ENCODE measurements at places on chromosomes 3 and 15. TPM values are rescaled to one million over a fixed set of nuclear protein-coding genes. Genes with fewer than 3 reads are reported as not detected.

GRCh38 chr3:110813541-110813940 lies 258.1 kb upstream of the NECTIN3 start:
- no peak overlapping the region for H3K27ac ChIP-seq
- DNase-seq = no peak

- H3K27ac ChIP-seq = no peak overlapping the region
- H3K4me3 ChIP-seq = no peak overlapping the region
- no peaks in the 10 kb centered on the region for H3K27me3 ChIP-seq
- no peaks in the 10 kb centered on the region for H3K36me3 ChIP-seq
Observed at GRCh38 chr3:130661140-130661891, 85.3 kb downstream of the PIK3R4 start.

GRCh38 chr3:138359148-138359918 lies 11.0 kb downstream of the MRAS start:
- no peaks in the 10 kb centered on the region for H3K36me3 ChIP-seq
- no peak for DNase-seq
- H3K27ac ChIP-seq = no peak overlapping the region

GRCh38 chr3:147945968-147946519 lies 536.9 kb downstream of the ZIC1 start:
- H3K4me3 ChIP-seq = peak overlapping the region; percentile 11
- peak overlapping the region; percentile 3 for H3K27ac ChIP-seq
- H3K36me3 ChIP-seq = no peaks in the 10 kb centered on the region
- no peak for DNase-seq
- no peaks in the 10 kb centered on the region for H3K27me3 ChIP-seq

DNA sequence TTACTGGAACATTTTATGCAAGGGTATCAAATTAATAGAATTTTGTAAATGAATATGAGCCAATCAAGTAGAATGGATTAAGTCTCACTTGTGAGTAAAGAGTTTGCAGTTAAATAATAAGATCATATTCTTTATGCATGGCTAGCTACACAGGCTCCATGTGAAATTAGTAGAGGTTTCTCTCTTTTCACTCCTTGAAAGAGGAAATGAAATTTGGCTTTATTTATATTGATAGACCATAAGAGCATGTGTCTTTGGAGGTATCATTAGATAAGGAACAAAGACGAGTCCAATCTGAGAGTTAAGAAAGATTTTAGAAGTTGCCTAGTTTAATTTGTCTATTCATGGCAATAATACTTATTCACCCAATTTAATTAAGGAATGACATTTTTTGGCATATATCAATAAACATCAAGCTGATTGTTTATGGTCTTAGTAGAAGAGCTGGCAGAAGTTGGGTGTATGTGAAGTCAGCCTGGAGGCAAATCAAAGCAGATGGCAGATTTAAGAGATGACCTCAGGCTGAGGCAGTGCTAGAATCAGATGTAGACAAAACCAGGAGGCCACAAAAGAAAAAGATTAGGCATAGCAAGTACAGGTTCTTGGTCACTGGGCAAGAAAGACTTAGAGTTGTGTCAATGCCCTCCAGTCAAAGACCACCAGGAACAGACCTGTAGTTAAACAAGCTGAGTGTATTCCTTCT lies 406.5 kb upstream of the ARHGEF26 start:
- no peak overlapping the region for H3K4me3 ChIP-seq
- H3K36me3 ChIP-seq = no peaks in the 10 kb centered on the region
- H3K4me1 ChIP-seq = no peaks in the 10 kb centered on the region
- no peaks in the 10 kb centered on the region for H3K27me3 ChIP-seq
- no peak overlapping the region for H3K27ac ChIP-seq
- no peak for DNase-seq

DNA sequence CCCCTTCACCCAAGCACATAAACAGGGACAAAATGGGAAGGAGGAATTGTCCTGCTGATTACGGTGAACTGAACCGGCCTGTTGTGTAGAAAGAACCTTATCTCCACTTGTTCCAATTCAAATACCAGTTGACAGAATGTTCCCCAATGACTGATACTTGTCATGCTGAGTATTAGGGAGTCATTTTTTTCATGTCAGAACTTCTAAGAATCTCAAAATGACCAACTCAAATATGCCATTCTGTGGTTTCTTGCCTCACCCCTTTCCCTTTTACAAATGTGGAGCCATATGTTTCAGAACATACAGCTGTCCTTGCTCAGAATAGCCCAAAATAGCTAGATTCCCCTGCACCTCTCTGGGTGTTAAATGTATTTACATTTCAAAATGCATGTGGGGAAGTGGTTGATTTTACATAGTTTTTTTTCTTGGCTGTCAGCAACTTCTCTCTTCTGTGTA lies 405.9 kb upstream of the TBL1XR1 start:
- no peaks in the 10 kb centered on the region for H3K36me3 ChIP-seq
- H3K27ac ChIP-seq = no peak overlapping the region
- no peak overlapping the region for H3K4me3 ChIP-seq
- no peaks in the 10 kb centered on the region for H3K27me3 ChIP-seq

- no peak overlapping the region for H3K4me3 ChIP-seq
- H3K4me1 ChIP-seq = no peaks in the 10 kb centered on the region
- no peak for DNase-seq
- no peak overlapping the region for H3K27ac ChIP-seq
Observed at GRCh38 chr3:61608711-61609110, 47.3 kb downstream of the PTPRG start.

CIDEC gene
- total RNA-seq = 51.3 TPM

MED12L gene
- 1.7 TPM for total RNA-seq

AP3B2 gene
- total RNA-seq = 3.7 TPM
